ENCODE measurements at places on chromosomes 5 and 9.

- DNase-seq = no peak
Measured at GRCh38 chr5:173303878-173304590, 24.2 kb downstream of the STC2 start.

DNA sequence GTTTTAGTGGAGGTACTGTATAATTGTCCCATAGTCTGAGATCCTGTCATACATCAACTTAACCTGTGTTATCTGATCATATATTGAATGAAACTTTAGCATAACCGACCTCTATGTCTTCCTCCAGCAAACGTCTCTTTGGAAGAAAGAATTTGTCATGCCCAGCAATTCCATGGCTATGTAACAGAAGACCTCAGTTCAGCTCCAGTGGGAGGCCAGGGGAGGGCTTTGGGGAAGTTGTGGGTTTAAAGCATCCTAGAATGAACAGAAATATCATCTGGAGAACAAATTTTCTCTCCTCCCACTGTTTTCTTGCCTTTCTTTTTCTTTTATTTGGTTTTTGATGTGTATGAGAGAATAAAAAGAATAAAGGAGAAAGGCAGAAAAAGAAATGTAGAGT is 164.5 kb downstream of the GAS1 start:
- no peak for DNase-seq

- no peak for DNase-seq
Measured at GRCh38 chr5:113520429-113520828, 6.9 kb downstream of the YTHDC2 start.

GRCh38 chr9:130132746-130133145 is 39.5 kb upstream of the NCS1 start:
- no peak for DNase-seq

GRCh38 chr9:121279776-121280388 is 11.9 kb downstream of the GSN start:
- no peak for DNase-seq

GRCh38 chr5:107510125-107510524 is 160.6 kb downstream of the EFNA5 start:
- no peak for DNase-seq

GRCh38 chr9:125431741-125432271 is 170.2 kb downstream of the GAPVD1 start:
- DNase-seq = no peak

DNA sequence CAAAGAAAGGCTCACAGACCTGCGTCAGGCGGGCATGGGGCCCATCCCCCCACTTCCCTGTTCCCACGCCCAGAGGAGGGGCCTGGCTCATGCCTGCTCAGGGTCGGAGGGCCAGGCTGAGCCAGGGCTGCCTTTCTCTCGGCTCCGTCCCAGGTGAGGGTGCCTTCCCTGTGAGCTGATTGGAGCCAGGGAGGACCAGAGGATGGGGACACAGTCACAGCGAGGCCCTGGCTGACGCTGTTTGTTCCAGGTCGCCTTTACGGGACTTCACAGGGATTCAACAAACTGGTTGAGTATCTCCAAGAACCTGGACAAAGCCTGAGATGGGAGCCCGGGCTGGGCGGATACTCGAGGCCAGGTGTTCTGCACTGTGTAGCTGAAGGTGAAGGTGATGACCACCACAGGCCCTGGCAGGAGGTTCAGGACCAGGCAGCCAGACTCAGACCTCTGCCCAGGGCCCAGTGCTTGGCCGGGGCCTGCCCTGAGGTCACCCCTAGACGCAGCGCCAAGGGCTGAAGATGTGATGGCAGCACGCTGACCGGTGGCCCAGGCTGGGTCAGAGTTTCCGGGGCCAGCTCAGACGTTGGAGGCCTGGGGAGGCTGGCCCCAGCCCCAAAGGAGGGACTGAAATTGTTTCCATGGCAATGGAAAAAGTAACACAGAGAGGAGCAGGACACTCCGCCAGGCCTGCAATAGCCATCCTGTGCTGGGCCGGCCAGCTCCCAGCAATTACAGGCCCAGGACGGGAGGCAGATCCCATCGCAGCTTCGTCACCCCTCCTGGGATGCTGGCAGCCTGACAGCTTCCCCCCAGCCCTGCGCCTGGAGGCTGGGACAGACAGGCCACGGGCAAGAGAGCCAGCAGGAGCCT is 65.3 kb upstream of the ADAMTS2 start:
- DNase-seq = no peak

- no peak for DNase-seq
Measured at GRCh38 chr5:169439362-169439761, 138.4 kb upstream of the SLIT3 start.

- no peak for DNase-seq
Measured at GRCh38 chr9:97563458-97564135, 62.1 kb downstream of the TMOD1 start.

- DNase-seq = peak; percentile 19
Measured at GRCh38 chr9:15306068-15306756, 804 bp downstream of the TTC39B start.

DNA sequence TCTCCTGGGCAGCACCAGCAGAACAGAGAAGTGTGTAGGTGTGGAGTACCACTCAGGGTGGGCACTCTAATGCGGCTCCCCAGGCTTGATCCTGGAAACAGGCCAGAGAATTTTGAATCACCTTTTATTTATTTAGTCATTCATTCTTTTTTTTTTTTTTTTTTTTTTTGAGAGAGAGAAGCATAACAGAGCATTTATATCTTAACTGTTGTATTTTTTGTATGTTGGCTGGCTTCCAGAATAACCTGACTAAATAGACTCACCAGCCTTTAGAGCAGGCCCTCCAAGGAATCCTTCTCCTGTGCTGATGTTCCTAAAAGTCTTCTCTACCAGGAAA is 153.4 kb downstream of the PIK3R1 start:
- no peak for DNase-seq

- DNase-seq = no peak
Measured at GRCh38 chr9:77851882-77852595, 179.6 kb downstream of the GNAQ start.

- DNase-seq = no peak
Measured at GRCh38 chr9:127931092-127931881, 710 bp upstream of the PIP5KL1 start.

DNA sequence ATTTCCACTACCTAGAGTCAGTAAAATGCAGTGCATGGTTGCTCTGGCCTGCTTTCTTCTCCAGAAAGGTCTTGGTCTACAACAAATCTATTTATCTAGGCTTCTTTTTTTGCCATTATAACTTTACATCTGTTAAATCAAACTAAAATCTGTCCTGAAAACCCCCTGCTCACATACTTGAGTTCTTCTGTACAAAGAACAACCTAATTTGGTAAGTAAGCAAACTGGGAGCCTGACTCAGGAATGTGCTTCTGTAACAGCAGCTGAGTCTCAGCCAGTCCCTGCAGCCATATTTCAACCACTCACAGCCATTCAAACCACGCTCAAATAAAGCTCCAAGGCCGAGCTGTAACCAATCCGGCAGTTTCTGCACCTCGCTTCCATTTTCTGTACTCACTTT is 95.8 kb downstream of the PLPP1 start:
- no peak for DNase-seq

DNA sequence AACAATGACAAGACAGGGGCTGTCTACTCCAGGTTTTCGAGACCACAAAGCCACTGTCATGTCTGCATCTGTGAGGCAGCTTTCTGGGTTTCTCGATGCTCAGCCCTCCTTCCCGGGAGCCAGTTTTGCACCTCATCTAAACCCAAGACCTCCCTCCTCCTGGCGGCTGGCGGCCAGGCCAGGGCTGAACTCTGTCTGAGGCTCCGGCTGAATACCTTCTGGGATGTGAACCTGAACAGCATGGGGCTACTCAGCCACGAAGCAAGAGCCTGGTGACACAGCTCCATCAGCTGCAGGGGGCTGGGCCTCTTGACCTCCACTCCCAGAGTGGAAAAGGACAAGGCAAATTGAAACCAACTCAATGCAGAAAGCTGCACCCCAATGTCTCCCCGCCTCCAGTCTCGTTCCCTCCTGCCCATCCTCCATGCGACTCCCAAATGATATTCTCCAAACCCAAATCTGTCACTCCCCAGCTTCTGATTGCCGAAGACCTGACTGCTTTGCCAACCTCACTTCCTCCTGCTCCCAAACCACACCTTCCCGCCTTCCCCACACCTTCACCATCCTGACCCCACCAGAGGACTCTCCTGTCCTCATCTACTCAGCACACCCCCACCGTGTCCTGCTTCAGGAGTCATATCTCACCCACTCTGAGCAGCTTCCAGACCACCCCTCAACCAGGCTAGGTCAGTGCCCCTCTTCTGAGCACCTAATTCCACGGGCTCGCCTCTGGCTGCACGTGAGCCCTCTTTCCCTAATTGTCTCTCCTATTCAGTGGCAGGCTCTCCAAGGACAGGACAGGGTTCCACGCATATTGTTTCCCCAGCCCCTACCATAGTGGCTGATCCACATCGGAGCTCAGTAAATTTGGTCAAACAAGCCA is 4.5 kb downstream of the ANKS6 start:
- no peak for DNase-seq

DNA sequence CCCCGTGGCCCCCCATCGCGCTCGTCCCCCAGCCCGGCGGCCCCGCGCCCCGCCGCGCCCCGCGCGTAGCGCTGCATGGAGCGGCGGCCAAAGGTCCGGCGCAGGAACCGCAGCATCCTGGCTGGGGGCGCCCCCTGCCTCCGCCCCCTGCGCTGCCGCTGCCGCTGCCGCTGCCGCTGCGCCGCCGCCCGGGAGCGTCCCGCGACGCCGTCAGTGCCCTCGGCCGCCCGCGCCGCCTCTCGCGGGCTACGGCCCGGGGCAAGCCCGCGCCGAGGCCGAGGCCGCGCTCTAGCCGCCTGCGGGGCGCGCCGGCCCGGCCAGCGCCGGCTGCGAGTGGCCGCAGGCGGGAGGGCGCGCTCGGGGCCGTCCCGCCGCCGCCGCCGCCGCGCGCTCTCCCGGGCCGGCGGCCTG is 523 bp downstream of the EPB41L4B start:
- no peak for DNase-seq

DNA sequence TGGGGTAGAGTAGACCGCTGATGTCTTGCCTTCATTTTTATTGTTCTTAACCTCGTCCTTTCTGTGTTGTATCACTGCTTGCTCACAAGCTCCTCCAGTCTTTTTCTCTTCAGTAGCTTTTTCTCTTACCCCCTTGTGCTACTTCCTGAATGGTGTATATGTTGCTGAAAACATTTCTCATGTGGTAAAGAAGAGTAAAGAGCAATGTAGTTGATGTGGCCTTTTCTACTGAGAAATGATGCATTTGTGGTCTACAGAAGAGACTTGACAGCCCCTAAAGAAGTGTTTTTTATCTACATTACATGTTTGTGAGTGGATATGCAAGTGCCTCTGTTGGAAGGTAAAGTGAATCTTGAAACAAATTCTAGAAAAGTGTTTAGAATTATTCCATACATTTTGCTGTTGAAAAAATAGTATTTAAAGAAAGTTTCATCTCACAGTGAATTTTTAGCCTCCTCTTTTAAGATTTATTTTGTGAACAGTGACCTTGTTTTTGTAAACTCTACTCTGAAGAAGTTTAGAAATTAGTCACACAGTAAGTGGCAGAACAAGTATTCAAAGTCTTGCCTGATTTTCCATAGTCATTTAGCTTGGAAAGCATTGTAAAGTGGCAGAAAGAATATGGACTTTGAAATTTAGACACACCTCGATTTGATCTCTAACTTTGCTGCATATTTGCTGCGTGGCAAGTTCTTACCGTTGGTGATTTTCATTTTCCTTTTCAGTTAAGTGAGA is 17.4 kb downstream of the CDC42SE2 start:
- DNase-seq = no peak

DNA sequence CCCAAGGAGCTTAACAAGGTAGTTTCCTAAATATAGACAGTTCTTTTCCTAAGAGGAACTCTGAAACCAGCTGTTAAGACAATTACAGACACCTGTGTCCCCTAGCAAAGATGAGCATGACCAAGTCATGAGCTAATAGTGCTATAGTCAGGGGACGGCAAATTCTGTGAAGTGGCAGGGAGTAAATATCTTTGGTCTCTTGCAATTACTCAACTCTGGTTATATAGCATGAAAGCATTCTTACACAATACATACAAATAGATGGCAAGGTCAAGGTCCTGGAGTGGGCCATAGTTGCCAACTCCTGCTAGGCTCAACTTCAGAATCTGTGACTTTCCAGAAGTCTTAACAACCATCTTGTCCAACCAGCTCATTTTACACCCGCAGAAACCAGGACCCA is 103.7 kb downstream of the RFK start:
- DNase-seq = no peak

GRCh38 chr5:80466669-80467485 is 21.0 kb upstream of the FAM151B start:
- no peak for DNase-seq

GRCh38 chr9:5355817-5356216 is 16.1 kb upstream of the RLN1 start:
- no peak for DNase-seq

DNA sequence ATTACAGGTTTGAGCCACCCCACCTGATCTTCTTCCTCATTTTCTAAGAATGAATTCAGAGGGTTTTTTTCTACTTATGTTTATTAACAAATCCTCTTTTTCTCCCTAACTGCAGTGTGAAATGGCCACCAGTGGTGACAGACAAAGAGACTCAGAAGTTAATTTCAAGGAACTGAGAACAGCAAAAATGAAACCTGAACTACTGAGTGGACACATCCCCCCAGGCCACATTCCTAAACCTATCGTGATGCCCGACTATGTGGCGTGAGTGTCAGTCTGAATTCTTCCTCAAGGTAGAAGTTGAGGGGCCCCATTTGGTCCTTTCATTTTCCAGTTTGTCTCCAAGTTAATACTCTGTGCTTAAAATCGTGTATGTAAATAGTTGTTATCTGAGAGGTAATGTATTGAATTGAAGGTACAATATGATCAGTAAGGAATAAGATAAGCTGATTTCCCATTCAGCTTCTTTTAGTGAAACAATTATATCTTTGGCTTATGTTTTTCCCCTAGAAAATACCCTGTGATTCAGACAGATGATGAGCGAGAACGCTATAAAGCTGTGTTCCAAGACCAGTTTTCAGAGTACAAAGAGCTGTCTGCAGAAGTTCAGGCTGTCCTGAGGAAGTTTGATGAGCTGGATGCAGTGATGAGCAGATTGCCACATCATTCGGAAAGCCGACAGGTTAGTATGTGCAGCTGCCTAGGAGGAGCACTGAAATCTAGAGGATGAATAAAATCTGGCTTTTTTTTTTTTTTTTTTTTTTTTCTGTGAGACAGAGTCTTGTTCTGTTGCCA is 17.7 kb downstream of the MARVELD2 start:
- DNase-seq = no peak

DNA sequence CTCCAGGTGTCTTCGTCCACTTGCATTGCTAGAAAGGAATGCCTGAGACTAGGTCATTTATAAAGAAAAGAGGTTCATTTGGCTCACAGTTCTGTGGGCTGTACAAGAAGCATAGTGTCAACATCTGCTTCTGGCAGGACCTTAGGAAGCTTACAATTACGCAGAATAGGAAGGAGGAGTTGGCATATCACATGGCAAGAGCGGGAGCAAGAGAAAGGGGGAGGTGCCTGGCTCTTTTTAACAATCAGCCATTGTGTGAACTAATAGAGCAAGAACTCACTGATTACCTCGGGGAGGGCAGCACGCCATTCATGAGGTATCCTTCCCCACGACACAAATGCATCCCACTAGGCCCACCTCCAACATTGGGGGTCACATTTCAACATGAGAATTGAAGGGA is 134.4 kb upstream of the EFNA5 start:
- no peak for DNase-seq

- no peak for DNase-seq
Measured at GRCh38 chr5:87254035-87254434, 13.6 kb upstream of the RASA1 start.

- no peak for DNase-seq
Measured at GRCh38 chr9:9079473-9079872, 1279.9 kb upstream of the DMAC1 start.

GRCh38 chr9:108671176-108671575 is 184.6 kb downstream of the ACTL7B start:
- DNase-seq = no peak

- DNase-seq = no peak
Measured at GRCh38 chr5:78411586-78411985, 51.2 kb downstream of the SCAMP1 start.

GRCh38 chr5:173191561-173191960 is 43.4 kb downstream of the NKX2-5 start:
- DNase-seq = no peak
